ENCODE measurements at places on chromosomes 13 and 19.

- DNase-seq = no peak
Observed at GRCh38 chr13:40637643-40638042, 28.8 kb downstream of the FOXO1 start.

- no peak for DNase-seq
Observed at GRCh38 chr13:107881362-107881761, 334.0 kb downstream of the LIG4 start.

GRCh38 chr13:30551189-30551588, 66.5 kb upstream of the USPL1 start:
- DNase-seq = no peak

DNA sequence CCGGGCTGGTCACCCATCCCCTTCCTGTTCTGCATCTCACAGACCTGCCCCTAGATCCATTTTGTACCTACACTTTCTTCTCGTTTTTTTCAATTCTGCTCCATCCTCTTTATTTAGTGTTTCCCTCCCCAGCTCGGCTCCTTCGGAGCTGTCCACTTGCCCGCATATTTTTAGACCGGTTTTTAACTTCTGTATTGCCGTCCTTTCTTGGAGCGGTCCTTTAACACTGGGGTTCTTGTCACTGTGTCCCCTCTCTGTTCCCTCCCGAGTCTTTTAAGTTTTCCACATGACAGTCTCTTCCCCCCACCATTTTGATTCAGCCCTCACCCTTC, 1.7 kb downstream of the ARHGAP35 start:
- DNase-seq = no peak

DNA sequence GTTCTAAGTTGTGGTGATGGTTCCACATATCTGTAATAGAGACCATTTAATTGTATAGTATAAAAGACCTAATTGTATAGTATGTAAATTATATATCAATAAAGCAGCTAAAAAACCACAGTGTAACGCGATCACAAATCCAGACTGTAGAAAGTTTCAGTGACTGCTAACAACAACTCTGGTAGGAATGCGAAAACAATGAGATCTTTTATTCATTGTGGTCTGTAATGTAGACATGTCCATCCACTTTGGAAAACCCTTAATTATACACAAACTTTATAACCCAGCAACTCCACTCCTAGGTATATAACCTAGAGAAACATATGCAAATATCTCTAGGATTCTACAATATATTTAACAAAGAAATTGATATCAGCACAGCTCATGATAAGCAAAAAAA, 549.5 kb downstream of the SLITRK1 start:
- no peak for DNase-seq

GRCh38 chr13:75101348-75101747, 380.6 kb downstream of the TBC1D4 start:
- no peak for DNase-seq

DNA sequence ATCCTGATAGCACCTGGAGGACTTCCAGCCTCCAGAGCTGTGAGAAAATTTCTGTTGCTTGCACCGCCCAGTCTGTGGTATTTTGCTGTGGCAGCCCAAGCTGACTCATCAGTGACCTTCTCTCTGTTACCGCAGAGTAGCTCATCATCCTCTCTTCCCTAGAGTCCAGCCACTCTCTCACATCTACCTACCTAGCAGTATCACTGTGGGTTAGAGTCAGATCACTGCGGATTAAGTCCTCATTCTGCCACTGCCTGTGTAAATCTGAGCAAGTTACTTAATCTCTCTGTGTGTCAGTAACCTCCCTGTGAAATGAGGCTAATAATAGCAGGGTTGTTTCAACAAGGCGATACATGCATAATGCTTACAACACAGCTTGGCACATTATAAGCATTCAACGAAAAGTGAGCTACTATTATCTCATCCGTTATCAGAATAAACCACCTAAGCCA, 40.3 kb upstream of the USPL1 start:
- DNase-seq = no peak

GRCh38 chr13:100115693-100116254, 26.9 kb downstream of the PCCA start:
- no peak for DNase-seq

GRCh38 chr19:2416321-2417097, 10.9 kb downstream of the TIMM13 start:
- no peak for DNase-seq

DNA sequence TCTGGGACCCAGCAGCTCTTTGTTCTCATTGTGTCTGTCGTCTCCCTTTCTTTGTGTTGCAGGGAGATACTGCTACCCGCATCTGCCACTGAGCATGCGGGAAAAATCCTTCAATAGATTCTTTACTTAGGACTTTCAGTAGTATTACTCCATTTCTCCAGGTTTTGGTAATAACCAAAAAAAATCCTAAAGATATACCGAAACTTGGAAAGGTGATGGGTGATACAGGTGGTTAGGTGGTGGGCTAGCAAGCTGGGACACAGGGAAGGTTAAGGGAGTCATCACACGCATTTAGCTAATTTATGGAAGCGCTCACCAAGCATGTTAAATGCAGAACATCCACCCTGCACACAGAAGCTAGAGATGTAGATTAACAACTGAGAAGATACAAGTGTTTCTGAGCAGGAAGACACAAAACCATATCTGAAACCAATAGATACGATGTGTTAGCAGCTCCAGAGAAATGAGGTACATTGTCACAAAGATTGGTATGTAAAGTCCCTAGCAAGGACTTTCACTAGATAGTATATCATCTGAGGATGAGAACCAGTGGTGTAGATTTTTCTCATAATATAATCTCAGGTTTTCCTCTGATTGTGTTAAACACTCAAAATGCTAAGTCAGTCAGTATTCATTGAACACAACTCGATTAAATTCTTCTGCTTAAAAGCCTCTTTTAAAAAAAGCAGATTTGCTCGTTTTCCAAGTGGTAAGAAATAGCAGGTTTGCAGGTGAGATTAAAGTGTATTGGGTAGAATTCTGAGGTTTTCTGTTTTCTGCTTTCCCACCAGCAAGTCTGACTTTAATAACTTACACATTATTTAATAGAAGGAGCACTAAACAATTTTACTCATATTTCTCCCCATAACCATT, 1.2 kb upstream of the SLAIN1 start:
- DNase-seq = no peak

DNA sequence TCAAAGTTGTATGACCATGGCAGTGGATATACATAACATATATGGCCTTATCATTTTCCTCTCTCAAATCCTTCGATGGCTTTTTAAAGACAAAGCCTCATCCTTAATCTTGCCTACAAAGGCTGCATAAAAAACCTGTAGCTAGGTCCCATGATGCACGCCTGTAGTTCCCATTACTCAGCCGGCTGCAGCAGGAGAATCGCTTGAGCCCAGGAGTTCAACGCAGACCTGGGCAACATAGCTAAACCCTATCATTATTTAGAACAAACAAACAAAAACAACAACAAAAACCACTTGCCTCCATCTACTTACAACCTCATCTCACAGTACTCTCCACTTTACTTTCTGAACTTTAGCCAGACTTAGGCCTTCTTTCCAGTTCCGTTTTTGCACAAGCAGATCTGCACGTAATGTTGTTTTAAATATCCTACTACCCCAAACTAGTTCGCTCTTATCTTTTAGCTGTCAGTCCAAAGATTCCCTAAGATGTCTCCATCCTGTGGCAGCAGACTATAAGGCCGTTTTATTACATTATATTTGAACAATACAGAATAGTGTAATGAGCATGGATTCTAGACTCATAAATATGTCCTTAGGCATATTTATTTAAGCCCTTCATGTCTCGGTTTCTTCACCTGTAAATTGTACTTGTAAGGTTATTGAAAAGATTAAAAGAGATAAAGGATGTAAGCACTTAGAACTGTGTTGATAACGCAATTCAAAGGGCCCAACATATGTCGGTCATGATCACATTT, 969 bp upstream of the POMP start:
- DNase-seq = no peak

- DNase-seq = no peak
Observed at GRCh38 chr13:103130146-103130545, 63.9 kb upstream of the SLC10A2 start.

DNA sequence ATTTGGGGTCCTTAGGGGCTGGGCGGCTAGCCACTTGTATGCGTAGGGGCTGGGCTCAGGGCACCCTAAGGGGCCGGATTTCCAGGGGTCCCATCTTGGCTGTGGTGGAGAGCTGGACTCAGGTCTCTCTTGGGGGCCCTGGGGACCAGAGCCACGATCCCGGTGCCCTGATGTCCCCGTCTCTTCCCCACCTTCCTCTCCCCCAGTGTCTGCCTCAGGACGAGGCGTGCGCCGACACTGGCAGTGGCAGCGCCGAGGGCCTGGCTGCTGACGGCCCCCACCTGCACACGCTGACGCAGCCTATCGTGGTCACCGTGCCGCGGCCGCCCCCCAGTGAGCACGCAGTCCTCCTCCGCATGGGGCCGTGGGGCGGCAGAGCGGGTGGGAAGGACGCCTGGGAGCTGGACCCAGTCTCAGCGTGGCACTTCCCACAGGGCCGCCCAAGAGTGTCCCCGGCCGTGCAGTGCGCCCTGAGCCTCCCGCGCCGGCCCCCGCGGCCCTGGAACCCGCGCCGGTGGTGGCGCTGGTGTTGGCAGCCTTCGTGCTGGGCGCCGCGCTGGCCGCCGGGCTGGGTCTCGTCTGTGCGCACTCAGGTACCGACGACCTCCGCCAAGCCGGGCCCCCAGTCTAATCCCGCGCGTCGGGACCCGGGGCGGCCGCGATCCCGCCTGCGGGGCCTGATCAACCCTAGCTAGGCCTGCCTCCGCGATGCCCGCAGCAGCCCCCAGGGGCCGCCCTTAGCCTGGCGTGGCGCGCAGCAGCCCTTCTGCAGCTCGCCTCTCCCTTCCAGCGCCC, 2.7 kb upstream of the SNAPC2 start:
- peak; percentile 75 for DNase-seq

- DNase-seq = no peak
Observed at GRCh38 chr13:90032841-90033493, 1314.5 kb upstream of the MIR17HG start.

DNA sequence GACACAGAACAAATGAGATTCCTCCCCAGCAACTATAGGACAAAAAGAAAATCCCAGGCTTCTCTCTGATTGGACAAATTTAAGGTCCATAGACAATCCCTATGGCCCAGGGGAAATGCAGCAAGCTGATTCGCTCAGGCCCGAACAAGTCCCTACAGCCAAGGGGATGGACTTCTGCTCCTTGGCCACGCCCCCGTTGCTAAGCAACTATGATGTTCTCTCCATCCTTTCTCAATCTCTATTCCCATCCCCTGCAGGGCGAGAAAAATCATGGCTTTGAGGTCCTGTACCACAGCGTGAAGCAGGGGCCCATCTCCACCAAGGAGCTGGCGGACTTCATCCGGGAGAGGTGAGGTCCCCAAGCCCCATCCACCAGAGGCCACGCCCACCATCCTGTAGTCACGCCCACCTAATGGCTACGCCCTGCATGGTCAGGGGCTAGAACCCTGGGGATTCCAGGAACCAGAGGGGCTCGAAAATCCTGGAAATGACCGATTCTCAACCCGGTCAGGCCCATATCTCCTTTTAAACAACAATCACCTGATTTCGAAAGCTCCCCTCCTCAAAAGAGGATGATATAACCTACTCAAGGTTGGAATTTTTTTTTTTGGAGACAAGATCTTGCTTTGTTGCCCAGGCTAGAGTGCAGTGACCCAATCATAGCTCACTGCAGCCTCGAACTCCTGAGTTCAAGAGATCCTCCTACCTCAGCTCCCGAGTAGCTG, 11.4 kb downstream of the FCHO1 start:
- no peak for DNase-seq

- DNase-seq = no peak
Observed at GRCh38 chr19:3693025-3693925, 7.0 kb downstream of the PIP5K1C start.

DNA sequence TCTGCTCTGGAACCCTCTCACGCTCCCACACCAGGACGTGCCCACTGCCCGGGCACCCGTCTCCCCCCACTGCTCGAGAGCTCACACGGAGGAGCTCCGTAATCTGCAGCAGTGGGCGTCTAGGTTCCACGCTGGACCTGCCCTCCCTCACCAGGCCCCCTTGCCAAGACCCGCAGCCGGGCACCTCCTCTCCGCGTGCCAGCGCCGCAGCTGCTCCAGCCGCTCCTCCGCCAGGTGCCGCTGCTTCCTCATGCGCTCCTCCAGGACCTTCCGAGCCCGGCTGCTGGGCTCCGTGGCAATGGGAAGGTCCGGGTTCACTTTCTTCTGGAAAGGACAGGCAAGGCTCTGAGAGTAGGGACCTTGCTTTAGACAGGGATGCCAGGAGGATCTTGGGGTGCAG, 35.0 kb upstream of the MATK start:
- no peak for DNase-seq

DNA sequence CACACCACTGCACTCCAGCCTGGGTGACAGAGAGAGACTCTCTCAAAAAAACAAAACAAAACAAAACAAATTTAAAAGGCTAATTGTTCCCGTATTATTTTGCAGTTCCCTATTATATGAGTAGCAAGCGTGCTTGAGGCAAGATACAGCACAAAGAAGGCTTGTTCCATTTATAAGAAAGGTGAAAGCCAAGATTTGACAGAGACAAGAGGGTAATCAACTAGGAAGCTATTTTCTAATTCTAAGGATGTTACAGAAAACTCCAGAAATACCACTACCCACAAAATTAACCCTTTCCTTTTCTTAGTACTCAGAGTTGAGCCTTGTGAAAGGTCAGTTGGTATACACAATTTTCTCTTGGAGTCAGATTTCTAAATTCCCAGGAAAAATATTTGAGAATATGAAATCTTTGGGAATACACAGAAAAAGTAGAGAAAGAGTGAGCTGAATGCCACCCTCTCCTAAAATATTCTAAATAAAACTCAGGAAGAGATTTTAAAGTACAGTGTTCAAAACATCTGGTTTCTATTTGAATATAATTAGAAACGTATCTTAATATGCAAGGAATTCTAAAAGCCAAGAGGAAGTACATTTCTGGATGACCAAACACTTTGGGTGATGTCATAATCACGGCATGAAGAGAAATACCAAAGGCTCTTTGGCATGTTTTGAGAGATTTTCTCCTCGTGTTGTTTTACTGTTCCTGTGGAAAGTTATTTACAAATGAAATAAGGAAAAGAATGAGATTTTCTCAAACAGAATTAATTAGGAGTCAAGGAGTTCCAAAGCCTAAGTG, 63.0 kb upstream of the FLT1 start:
- no peak for DNase-seq

- no peak for DNase-seq
Observed at GRCh38 chr19:30670011-30670329, 297.8 kb downstream of the ZNF536 start.

DNA sequence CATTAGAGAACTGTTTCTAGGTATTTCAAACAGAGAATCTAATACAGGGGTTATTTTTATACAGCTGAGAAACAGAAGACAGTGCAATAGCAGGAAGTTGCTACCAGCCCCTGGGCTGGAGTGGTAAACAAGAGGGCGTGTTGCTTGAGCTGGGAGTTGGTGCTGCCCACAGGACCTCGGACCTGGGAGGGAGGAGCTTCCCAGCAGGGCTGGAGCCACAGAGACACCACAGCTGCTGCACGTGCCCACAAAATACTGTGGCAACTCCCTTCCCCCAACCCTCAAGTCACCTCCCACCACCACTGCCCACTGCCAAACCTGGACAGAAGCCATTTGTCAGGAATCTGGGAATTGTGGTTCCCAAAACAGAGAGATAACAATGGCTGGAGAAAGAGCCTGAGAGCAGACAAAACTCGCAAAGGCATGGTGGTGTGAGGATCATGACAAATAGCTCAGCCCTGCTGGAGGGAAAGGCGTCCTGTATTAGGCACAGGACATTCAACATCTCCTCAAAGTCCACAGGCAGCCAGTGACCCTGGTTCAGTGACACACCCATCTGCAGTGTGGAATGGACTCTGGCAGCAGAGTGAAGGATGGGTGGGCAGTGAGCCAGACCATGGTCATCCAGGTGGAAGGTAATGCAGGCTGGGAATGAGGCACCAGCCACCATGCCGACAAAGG, 57.2 kb downstream of the SPATA13 start:
- DNase-seq = peak; percentile 85
